ENCODE measurements at places on chromosomes 12 and 14.

- DNase-seq = no peak
Observed at GRCh38 chr12:65607401-65607841, 216.9 kb upstream of the HMGA2 start.

GRCh38 chr12:48380596-48380995 lies 29.9 kb upstream of the ZNF641 start:
- no peak for DNase-seq

DNA sequence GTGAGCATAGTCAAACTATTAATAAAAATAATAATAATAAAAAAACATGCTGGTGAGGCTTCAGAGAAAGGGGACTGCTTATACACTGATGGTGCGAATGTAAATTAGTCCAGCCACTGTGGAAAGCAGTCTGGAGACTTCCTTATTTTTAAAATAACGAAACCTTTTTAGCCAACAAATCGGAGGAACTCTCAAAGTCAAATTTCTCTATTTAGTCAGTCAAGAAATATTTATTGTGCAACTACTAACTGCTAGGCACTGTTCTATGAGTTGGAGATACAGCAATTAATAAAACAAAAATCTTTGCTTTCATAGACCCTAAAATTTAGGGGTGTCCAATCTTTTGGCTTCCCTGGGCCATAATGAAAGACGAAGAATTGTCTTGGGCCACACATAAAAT lies 10.8 kb downstream of the TAOK3 start:
- no peak for DNase-seq

DNA sequence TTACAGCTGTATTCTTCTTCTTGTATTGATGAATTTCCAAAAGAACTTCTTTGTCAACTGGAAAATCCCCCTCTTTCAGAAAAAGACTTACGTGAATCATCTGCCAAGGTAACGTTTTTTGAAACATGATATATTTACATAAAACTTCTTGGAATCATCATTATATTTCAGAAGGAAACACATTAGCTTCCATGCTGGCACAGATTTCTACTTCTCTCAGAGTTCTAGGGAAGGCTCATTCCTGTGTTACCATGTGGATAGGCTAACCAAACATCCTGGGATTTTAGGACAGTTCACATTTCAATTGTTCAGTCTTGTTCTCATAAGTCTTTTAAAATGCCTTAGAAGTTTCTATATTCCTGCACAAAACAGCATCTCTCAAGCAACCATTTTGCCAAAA lies 120.3 kb upstream of the NEDD1 start:
- no peak for DNase-seq

DNA sequence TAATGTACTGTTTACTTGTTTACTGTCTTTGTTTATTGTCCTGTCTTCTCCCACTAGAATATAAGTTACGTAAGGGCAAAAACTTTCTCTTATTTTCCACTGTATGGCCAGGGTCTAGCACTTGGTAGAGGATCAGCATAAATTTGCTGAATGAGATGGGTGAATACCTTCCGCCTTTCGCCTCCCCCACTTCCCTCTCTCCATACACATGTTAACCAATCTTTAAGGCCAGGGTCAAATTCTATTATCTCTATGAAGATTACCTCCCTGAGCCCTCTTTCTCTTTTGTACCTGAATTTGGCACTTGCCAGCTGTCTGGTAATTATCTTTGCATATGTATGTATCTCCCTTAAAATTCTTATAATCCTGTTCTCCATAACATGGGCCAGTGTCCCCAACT lies 4.9 kb downstream of the DUSP16 start:
- DNase-seq = no peak

DNA sequence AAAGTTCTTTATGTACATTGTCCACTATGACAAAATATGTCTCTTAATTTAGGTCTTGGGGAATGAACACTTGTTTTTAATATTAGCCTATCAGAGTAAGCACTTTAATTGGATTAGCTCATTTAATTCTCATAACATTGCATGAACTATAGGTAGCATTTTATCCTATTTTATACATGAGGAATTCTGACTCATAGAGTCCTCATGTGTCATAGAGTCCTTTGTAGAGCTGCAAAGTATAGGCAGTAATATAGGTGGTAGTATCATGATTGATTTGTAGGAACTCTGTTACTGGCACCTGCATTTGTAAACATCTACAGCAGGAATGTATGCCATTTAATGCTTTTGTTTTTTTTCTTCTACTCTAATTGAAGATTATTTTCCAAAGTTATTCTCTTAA lies 96.0 kb downstream of the GPHN start:
- DNase-seq = no peak

- no peak for DNase-seq
Observed at GRCh38 chr12:113200021-113200797, 14.7 kb downstream of the RITA1 start.

DNA sequence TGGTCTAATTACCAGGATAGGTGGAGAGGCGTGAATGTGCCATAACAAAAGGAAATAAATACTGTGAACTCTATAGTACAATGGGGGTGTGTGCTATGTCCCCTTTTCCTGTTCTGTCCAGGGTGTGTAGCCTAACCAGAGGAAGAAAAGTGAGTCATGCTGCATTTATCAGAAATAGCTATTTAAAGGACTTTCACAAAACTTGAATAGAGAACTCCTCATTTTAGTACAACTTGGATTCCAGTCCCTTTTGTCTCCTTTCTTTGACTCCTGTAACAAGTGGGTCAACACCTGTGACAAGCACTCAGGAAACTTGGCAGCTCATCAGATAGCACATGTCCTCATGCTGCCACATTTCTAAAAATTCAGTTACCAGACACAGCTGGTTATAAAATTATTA lies 123.4 kb downstream of the CCDC91 start:
- DNase-seq = no peak

DNA sequence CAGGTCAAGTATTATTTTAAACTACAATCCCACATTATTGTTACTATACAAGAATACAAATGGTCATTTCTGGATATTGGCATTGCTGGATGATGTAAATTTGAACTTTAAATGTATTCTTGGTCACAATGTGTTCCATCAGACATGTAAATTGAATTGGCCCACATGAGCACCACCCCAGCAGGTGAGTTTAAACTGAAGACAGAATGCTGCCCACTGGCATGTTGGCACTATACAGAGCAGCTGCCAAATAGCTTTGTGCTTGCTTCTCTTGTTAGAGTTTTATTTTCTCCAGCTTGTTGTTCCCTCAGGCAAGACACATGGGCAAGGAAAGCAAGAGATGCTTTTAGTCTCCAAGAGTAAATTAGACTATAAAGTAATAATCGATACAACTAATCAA lies 98.6 kb downstream of the C12orf50 start:
- DNase-seq = no peak

GRCh38 chr14:23344481-23344880 lies 8.2 kb downstream of the SLC22A17 start:
- DNase-seq = no peak

- DNase-seq = no peak
Observed at GRCh38 chr12:47178014-47178413, 98.3 kb upstream of the AMIGO2 start.

GRCh38 chr12:119201789-119202543 lies 23.2 kb downstream of the HSPB8 start:
- no peak for DNase-seq

- DNase-seq = no peak
Observed at GRCh38 chr14:68271913-68272391, 452.4 kb downstream of the RAD51B start.

- no peak for DNase-seq
Observed at GRCh38 chr12:108321688-108322087, 17.4 kb downstream of the CMKLR1 start.

DNA sequence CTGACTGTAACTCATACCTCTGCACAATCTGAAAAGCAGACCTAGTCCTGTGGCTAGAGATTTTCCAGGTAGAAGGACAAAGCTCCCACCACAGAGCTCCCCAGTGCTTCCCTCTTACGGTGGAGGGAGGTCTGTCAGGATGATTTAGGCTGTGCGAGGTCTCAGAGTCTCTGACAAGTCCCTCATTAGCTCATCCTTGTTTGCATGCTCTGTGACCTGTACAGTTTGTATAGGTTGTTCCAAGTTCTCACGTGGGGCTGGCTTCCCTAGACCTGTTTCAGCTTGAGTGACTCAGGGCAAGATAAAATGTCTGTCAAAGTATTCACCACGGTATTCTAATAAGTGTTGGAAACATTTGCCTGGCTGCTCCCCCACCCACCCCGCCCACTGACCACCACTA lies 34.8 kb downstream of the ASCL1 start:
- DNase-seq = no peak

- DNase-seq = no peak
Observed at GRCh38 chr12:2498964-2499500, 295.7 kb upstream of the FKBP4 start.

- no peak for DNase-seq
Observed at GRCh38 chr12:77615332-77615731, 215.4 kb upstream of the NAV3 start.

- DNase-seq = no peak
Observed at GRCh38 chr12:14393751-14394150, 28.3 kb downstream of the ATF7IP start.

DNA sequence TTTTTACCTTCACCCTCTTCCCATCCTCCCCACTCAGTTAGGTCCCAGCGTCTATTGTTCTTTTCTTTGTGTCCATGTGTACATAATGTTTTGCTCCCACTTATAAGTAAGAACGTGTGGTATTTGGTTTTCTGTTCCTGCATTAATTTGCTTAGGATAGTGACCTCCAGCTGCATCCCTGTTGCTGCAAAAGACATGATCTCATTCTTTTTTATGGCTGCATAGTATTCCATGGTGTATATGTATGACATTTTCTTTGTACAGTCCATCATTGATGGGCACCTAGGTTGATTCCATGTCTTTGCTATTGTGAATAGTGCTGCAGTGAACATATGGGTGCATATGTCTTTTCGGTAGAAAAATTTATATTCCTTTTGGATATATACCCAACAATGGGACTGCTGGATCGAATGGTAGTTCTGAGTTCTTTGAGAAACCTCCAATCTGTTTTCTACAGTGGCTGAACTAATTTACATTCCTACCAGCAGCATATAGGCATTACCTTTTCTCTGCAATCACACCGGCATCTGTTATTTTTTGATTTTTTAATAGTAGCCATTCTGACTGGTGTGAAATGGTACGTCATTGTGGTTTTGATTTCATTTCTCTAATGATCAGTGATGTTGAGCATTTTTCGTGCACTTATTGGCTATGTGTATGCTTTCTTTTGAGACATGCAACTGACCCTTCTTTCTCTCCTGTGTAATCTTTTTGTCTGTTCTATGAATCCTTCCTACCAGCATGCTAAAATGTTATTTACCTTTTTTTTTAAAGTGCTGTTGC lies 279.7 kb upstream of the AMIGO2 start:
- no peak for DNase-seq

- no peak for DNase-seq
Observed at GRCh38 chr14:78967111-78967809, 797.1 kb downstream of the NRXN3 start.

GRCh38 chr12:121969726-121970125 lies 51.3 kb downstream of the CFAP251 start:
- no peak for DNase-seq

DNA sequence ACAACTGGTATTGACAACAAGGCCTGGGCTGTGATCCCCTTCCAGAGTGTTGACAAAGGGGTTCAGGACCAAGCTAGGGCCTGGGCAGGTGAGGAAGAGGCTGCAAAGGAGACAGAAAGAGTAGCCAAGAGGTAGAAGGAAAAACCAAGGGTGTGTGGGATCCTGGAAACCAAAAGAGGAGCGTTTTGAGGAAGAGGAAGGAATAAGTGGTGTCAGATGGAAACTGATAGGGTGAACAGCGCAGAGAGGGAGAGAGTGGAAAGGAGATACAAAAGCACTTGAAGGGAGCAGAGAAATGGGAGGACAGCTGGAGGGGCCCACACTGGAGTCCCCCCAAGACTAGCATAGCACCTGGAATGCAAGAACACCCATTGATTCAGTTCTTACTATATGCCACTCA lies 8.3 kb upstream of the HVCN1 start:
- no peak for DNase-seq

GRCh38 chr14:57326253-57326652 lies 57.5 kb downstream of the AP5M1 start:
- DNase-seq = no peak

DNA sequence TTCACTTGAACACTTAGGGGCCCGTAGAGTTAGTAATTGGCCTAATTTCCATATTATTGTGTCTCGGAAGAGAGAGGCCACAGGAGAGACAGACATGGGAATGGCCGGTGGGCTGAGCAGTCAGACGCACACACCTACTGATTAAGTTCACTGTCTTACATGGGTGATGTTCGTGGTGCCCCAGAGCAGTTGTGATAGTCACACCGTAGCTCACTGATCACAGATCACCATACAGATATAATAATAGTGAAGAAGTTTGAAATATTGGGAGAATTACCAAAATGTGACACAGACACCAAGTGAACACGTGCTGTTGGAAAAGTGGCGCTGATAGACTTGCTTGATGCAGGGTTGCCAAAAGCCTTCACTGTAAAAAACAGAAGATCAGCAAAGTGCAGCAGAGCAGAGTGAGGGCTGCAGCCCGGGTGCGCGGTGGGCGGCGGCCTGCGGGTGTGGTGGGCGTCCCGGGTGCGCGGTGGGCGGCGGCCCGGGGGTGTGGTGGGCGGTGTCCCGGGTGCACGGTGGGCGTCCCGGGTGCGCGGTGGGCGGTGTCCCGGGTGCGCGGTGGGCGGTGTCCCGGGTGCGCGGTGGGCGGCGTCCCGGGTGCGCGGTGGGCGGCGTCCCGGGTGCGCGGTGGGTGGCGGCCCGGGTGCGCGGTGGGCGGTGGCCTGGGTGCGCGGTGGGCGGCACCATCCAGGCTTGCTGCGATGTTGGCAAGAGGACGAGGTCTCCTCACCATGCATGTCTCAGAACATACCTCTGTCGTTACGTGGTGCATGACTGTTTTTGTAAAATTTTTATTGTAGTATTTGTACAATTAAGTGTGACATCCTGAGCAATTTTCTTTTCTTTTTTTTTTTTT lies 34.3 kb upstream of the TEX22 start:
- no peak for DNase-seq

GRCh38 chr12:93573552-93574223 lies 1.2 kb downstream of the SOCS2 start:
- no peak for DNase-seq

- no peak for DNase-seq
Observed at GRCh38 chr12:68276402-68276930, 23.1 kb upstream of the IL22 start.

All from activated CD4-positive, CD25-positive, alpha-beta regulatory T cell treated with anti-CD3 and anti-CD28 coated beads, Interleukin-2, amount 50 U/mL, for 16 hours (primary cell).